CD4-positive, alpha-beta T cell treated with Interleukin-2 at 100 ng/mL for 4 hours (primary cell): ENCODE measurements at places on chromosomes 13 and 19.
A peak's percentile ranks its signal among the peaks of the same experiment; 100 is the strongest.

- no peak for DNase-seq
These were observed 3.0 kb upstream of the ZNF628 start for GRCh38 chr19:55473225-55474012.

DNA sequence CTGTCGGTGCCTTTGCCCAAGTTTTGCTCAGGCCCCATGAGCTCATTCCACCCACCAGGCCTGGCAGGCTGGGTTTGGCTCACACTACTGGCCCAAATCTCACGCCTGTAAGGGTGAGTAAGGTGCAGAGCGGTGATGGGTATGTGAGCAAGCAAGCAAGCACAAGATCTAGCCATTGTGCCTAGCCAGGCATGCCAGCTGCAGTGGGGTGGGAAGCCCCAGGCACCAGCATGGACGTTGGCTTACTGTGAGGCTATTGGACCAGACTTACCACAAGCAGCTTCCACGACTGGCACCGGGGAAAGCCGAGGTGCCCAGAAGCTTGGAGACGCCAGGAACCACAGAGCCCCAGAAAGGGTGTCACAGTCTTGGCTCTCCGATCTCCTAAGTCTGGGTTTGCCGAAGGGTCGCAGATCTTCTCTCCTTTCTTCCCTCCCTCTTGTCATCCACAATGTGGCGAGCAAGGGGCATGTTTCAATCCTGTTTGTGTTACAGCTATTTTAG lies 2659.4 kb upstream of the PCDH20 start:
- DNase-seq = no peak

DNA sequence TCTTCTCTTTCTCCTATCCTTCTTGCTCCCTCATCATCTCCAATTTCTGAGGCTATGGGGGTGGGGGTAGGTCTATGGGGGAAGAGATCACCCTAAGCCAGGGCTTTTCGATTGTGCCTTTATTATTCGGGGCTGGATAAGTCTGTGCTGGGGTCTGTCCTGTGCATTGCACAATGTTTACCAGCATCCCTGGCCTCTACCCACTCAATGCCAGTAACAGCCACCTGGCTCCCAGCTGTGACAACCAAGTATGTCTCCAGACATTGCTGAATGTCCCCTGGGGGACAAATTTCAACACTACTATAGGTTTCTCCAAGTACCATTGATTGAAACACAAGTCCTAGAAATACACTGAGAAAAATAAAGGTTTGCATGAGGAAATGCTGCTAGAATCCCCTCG lies 13.2 kb downstream of the CBY2 start:
- no peak for DNase-seq

DNA sequence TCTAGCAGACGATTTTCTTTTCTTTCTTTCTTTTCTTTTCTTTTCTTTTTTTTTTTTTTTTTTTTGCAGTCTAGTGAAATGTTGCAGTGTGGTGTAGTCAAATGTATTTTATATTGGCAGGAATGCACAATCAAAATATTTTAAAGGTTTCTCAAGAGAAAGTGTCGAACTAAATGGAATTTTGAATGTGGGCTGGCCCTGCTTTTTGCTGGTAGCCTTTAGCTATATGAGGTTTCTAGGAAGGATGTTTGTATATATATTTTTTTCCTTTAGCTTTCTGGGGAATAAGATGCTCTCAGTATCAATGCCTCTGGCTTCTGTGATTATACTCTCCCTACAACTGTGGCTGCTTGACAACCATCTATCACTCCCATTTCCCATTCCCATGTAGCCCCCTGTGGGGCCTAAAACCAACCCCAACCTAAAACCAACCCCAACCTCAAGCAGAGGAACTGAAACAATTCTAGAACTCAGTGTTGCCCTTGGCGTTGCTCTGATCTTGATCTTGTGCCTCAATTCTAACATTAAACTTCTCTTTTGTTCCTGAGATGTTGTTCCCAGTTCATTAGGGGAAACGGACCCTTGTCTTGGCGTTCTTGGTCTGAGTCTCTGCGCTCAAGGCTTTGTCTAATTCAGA lies 27.1 kb downstream of the CYSLTR2 start:
- DNase-seq = no peak

DNA sequence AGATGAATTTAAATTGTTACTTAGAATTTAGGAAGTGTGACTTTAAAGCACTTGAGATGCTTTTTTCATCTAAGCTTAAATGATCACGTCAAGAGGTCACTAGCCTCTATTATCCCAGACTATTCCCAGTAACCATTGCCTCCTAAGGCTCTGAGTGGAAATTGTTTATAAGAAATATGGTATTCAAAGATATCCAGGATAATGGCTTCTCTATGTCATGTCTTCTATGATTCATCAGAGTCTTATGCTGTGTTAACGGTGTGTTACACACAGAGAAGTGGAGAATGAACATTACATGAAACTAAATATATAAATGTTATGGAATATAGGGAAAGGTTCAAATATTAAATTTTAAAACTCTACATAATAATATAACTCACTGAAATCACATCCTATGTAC lies 79.8 kb upstream of the NBEA start:
- no peak for DNase-seq

DNA sequence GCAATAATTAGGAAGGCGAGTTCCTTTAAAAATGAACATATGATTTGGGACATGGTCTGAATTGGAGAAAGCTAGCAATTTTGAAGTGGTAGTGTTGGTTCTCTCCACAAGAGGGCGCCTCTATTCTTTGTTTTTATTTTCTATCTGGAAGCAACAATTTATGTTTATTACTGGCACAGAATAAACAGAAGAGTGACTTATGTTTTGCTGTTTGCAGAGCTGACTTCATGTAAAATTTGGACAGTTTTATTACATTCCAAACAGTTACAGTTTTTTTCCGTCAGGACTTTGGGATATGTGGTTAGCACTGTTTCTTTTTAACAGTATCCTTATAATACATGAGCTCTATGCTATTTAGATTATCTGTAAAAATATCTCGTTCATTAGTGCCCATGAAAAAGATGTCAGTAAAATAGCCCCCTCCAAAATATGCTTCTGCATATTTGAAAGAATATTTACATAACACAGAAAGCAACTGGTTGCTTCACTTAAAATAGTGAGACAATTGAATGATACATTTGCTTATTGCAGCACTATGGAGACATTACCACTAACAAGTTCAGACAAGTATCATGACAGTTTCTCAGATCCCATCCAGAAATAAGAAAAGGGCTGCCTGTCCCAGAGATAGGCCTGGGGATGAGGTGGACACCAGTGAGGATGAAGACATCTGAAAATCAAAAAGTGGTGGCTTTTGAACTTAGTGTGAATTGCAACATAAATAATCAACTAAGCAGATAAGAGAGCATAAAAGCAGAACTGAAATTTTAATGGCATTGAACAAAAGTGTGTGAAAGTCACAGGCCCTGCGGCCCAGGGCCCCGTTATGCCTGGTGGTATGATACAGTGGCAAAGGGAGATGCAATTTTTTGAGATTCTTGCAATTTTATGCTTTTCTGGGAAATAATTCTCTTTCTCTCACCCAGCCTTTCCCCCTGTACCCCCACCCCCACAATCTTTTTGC lies 32.3 kb upstream of the FGF9 start:
- peak; percentile 60 for DNase-seq

- peak; percentile 78 for DNase-seq
These were observed 550 bp downstream of the CERS4 start for GRCh38 chr19:8209462-8210378.
